Natural killer cell (primary cell): ENCODE measurements at places on chromosomes 1 and 21.
A peak's percentile ranks its signal among the peaks of the same experiment; 100 is the strongest.

DNA sequence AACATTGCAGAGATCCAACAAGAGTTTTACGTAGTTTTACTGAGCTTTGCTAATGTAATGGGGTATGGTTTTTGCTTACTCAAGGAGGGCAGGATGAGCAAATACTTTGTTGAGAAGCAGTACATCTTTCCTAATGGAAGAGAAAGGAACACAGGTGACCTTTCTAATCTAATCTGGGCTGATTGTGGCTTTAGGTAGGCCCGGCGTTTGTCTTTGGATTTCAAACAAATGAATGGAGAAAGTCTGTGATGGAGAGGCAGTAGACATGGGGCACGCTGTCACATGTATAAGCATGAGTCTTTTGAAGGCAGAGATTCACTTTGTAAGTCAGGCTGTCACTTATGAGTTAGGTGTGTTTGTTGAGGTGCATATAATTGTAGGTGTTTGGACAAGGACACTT lies 1.7 kb downstream of the PLEKHM2 start:
- peak; percentile 17 for DNase-seq

GRCh38 chr1:64798872-64799271 lies 54.0 kb downstream of the RAVER2 start:
- DNase-seq = no peak

GRCh38 chr1:29635501-29636263 lies 399.4 kb downstream of the PTPRU start:
- DNase-seq = no peak

- DNase-seq = no peak
These were observed 23.7 kb downstream of the RWDD3 start for GRCh38 chr1:95257758-95258157.

DNA sequence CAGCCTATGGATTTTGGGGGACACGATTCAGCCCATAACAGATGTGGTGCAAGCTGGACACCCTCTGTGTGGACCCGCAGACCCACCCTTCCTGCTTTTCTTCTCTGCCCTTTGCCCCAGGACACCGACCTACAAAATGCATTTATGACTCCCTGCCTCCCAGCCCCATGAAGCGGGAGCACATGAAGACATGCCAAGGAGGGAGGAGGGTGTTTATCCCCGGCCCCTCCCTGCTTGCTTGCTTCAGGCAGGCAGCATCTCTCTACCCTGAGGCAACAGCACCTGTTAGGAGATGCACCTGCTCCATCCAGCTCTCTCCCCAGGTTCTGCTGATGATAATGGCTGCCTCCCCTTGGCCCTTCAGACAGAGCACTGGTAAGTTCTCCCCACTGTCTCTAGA lies 187.5 kb downstream of the PSMG1 start:
- no peak for DNase-seq

- no peak for DNase-seq
These were observed 87.9 kb downstream of the RHOU start for GRCh38 chr1:228823200-228823599.

GRCh38 chr1:57088653-57089052 lies 122.8 kb upstream of the C8B start:
- DNase-seq = no peak

- no peak for DNase-seq
These were observed 68.5 kb downstream of the RUNX1 start for GRCh38 chr21:34980423-34981115.

DNA sequence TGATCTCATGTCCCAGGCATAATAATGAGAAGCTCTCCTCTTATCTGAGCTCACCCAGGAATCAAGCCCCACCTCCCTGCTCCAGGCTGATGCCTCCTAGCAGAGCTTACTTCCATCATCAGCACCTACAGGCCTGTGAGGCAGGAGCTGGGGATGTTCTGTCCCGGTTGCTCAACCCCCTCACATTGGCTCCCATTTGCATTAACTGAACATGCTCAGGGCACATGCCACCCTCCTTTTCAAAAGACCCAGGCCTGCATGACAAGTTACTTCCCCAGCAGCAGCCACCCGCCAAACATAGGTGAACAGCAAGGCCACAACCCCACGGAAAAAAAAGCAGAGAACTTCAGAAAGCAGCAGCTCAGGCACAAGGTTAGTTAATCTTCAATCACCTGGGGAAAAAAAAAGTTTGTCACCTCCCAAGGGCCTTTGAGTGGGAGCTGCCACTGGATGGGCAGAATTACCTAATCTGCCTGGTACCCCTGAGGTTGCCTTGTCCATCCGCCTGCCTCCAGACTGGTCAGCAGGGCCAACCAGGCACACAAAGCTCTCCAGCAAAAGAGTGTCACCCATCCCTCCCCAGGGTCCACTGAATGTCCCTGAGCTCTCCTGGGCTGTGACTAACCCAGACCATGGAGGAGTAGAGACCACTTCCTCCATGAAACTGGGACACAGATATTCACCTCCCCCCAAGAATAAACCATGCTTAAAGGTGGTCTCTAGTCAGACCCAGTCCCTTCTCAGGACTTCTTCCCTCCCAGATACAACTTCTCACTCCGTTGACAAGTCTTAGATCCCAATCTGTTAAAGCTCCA lies 4.4 kb downstream of the KCNN3 start:
- DNase-seq = no peak

GRCh38 chr1:229980009-229980408 lies 87.0 kb upstream of the GALNT2 start:
- no peak for DNase-seq

- no peak for DNase-seq
These were observed 301.2 kb upstream of the SPAG17 start for GRCh38 chr1:118486199-118486598.

- no peak for DNase-seq
These were observed 7.4 kb downstream of the IFFO2 start for GRCh38 chr1:18948913-18949685.

- DNase-seq = no peak
These were observed 78.8 kb downstream of the FAM78B start for GRCh38 chr1:166087734-166088571.

DNA sequence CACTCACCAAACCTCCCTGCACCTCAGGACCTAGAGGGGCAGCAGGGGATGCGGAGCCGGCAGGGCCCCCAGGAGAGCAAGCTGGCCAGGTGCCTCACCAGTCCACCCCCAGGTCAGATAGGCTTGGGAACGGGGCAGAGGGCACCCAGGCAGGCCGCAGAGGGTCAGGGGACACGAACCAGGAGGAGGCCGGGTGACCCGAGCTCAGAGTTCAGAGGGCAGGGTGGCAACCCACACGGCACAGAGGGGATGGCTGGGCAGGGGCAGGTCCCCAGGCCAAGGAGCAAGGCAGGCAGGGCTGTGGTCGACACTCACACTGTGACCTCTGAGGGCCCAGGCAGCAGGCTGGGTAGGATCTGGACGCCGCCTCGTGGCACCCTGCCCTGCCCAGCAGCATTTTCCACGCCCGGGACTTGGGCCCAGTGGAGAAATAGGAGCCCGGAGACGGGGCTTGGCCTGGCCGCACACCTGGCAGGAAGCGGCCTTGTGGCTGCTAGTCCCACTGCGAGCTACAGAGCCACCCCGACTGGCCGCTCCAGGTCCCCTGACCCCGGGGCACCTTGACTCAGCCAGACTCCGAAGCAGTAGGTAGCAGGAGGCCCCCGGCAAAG lies 5.3 kb downstream of the DVL1 start:
- DNase-seq = no peak

- DNase-seq = no peak
These were observed 56.1 kb downstream of the SMYD2 start for GRCh38 chr1:214337015-214337414.

GRCh38 chr21:36297938-36298572 lies 21.9 kb upstream of the MORC3 start:
- peak; percentile 91 for DNase-seq

GRCh38 chr1:61914823-61915482 lies 172.7 kb downstream of the PATJ start:
- DNase-seq = no peak

DNA sequence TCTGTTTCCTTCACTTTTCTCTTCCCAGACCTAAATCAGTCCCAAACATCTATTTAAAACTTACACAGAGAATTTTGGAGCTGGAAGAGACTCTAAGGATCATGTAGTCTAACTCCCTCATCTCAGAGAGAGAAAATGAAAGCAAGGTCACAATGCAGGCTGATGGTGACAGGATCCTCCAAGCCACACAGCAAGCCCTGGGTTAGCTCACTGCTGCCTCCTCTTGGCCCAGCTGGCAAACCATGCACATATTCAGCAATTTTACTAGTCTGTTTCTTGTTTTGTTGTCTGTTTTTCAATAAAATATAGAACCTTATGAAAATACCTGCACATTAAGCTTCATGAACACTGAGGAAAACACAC lies 27.7 kb upstream of the LY9 start:
- DNase-seq = peak; percentile 95

DNA sequence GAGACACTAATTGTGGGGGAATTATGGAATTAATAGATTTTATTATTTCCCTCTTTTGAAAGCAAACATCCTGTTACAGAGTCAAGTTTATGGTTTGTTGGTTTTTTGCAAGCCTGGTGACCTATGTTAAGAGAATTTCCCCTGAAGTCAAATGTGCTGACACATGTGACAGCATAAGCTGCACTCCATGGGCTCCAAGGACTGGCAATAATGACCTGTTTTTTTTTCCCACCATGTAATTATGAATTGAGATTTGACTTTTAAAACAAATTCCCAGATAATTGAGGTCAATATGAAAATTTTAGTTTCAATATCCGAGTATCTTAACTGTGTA lies 242.5 kb upstream of the SGIP1 start:
- DNase-seq = no peak

- no peak for DNase-seq
These were observed 76.4 kb downstream of the ADGRL2 start for GRCh38 chr1:81876901-81877733.

GRCh38 chr1:29761159-29761928 lies 525.0 kb downstream of the PTPRU start:
- no peak for DNase-seq

DNA sequence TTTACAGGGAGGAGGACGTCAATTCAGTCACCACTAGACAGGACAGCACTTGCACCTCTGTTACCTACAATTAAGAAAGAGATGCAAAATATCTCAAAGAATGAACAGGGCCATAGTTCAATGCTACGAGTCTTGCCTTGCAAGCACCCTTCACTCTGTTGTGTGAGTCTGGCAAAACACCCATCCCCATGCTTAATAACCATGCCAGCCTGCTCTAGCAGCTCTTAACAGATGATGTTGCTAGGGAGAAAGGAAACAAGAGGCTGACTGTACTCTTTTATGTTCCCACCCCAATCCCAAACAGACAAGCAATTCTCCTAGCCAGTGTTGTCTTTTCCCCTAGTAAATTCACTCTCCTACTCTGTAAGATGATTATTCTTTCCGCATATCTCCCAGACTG lies 5.3 kb downstream of the CBR1 start:
- DNase-seq = no peak

DNA sequence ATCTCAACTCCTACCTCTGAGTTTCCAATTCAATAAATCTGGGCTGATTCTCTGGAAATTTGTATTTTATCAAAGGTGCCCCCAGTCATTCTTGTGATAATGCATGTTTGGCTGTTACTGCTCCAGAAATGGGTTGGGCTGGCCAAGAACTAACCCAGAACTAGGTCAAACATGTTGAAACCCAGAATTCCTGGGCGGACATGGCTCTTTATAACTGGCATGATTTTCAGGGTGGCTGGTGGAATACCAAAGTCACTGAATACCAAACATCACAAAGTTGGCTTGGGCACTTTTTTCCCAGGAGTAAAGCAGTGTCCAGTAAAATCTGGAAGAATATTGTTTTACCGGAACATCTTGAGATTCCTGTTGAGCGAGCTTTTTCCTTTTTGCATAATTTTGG lies 89.4 kb upstream of the S1PR1 start:
- no peak for DNase-seq

- no peak for DNase-seq
These were observed 3.6 kb downstream of the ADPRS start for GRCh38 chr1:36092166-36092797.

DNA sequence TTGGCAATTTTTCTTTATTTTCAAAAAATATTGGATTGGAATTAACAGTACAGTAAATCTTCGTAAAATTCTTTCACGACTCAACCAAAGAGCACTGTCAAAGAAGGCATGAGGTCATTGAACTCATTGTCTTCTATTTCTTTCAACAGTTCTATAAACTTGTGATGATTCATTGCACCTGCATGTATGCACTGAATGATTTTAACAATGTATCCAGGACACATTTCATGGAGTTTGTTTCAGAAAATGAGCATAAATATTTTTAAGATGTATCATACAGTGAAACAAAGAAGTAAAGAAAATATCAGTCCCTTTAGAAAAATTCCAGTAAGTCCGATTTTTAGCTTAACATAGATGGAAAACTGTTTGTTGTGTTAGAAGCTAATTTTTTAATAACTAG lies 33.6 kb upstream of the CD34 start:
- no peak for DNase-seq

GRCh38 chr1:198623752-198624647 lies 14.8 kb upstream of the PTPRC start:
- peak; percentile 58 for DNase-seq

DNA sequence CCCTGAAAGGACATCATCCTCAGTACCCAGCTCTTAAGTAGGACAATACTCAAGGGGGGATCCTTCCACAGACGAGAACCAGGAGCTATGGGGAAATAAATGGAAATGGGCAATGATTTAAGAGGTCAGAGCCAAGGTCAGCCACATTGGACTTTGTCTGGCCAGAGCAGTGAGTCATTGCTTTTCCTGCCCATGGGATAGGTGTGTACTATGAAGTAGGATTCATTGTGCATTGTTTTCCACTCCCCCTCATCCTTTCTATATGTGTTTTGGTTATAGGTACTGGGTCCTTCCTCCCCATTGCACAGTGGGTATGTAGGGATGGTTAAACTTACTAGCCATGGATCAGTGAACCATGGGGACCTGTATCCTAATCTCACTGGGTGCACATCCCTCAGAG lies 328.9 kb upstream of the USP25 start:
- DNase-seq = no peak

GRCh38 chr1:211344152-211344618 lies 17.6 kb downstream of the TRAF5 start:
- no peak for DNase-seq

GRCh38 chr1:111856411-111857185 lies 100.9 kb downstream of the DDX20 start:
- DNase-seq = no peak

DNA sequence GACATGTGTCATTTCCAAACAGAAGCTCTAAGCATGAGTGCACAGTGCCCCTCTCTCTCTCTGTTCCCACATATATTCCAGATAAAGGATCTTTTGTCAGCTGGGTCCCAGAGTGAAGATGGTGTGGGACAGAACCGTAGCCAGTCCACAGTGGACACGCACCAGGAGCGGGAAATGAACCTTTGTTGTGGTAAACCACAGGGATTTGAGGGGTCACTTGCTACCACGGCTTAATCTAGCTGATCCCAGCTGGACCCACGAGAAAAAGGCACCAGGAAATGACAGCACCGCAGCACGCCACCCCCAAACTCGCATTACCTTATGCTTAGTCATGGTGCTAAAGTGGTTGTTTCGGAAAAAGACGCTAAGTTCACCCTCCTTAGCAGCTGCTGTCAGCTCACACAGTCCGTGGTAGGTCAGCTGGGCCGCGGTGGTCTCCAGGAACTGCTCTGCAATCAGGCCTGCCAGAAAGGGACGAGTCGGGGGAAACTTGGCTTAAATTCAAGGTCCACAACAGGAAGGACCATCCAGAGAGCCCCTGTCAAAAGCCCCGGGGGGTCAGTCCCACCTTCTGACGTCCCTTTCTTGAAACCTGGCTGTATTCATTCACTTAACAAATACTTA lies 7.5 kb downstream of the MINDY1 start:
- no peak for DNase-seq

- peak; percentile 96 for DNase-seq
These were observed 31.0 kb upstream of the IL10 start for GRCh38 chr1:206803221-206803730.

GRCh38 chr1:230299191-230300006 lies 126.7 kb downstream of the PGBD5 start:
- no peak for DNase-seq

GRCh38 chr1:154784924-154785531 lies 85.1 kb downstream of the KCNN3 start:
- DNase-seq = peak; percentile 80
